NCI-H187 (cell line): ENCODE measurements at places on chromosomes 16 and 17.
A peak's percentile ranks its signal among the peaks of the same experiment; 100 is the strongest.

DNA sequence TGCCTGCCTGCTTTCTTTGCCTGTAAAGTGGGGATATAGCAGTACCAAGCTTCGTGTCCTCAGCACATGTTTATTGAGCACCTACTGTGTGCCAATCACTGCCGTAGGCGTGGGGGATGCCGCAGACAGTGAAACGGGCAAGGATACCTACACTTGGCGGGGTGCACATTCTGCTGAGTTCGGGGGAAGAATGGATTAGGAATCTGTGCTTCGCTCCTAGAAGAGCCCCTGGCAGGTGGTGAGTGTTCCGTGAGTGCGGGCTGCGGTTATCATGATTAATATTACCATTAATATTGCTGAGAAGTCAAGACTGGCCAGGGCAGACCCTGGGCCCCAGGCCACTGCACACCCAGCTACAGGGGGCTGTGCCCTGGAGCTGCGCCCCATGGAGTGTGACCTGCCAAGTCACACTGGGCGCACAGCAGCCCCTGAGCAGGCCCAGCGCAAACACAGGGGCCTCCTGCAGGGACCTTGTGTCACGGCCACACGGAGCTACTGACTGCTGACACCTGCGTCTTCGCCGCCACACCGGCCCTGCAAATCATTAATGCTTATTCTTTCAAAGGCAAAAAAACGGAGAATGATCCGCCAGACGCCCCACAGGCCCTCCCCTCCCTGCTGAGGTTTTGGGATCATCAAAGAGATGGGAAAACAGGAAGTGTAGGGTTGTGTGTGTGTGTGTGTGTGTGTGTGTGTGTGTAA lies 213.4 kb upstream of the GSE1 start:
- DNase-seq = no peak

DNA sequence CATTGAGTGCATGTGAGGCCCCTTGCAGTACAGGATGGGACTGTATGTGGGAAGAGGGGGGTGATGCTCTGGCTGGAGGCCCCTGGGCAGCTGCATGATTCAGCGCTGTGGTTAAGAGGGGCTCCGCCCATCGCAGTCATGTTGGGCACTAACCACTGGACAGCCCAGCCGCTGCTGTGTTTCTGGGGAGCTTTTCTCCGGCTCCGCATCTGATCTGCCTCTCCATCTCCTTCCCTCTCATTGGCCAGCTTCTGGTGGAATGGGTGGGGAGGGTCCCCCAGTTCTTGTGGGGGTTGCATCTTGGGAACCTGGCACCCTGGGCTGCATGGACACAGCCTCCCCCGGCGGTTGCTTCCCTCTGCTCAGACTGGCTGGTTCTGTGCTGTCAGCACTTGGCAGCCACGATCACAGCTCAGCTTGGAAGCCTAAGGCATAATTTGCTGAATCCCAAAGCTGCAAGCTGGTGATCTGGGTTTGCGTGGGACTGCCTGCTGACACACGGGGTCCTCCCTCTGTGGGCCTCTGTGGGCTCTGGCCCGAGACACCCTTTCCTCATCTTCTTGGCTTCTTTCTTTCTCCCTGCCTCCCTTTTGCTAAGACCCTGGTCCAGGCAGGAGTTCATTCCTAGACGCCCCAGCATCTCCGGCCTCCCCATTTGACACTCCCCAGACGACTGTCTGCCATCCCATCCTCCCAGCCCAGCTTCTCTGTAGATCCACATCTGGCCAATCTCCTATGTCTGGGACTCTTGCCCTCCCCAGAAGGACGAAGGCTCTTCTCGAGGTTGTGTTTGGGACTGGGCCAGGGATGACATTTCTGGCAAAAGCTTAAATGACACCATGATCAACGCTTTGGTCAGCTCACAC lies 168.3 kb downstream of the SEC14L1 start:
- no peak for DNase-seq

GRCh38 chr16:82328881-82329469 lies 159.0 kb upstream of the MPHOSPH6 start:
- DNase-seq = no peak

DNA sequence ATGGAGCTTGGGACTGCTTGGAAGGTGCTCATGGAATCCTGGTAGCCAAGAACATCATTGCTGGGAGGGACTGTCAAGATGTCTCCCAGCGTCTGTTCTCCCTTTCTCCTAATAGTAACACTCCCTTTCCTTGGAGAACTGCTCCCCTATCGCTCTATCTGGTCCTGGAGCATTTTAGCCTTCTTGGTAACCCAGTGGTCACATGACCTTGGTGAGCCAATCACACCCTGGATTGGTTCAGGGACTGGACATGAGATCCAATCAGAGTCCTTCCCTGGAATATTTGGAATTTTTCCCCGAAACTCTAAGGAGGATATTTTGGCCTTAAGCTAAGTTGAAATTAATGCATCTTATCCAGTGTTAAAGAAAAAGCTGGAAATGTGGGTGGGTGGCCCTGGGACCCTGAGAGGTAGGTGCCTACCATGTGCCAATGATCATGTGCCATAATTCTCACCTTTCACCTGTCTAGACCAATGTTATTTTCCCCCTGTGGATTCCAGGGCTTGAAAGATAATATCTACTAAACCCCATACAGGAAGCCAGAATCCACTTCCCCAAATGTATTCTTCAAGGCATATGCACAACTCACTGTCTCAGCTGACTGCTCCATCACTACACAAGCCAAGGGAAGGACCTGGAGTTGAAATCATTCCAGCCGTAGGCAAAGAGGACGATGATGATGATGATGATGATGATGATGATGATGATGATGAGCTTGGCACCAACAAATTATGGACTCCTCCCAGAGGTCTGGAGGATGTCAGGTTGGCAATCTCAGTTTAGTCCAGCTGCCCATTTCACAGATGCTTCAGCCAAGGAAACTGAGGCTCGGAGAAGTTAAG lies 193.2 kb downstream of the RAB11FIP4 start:
- no peak for DNase-seq

DNA sequence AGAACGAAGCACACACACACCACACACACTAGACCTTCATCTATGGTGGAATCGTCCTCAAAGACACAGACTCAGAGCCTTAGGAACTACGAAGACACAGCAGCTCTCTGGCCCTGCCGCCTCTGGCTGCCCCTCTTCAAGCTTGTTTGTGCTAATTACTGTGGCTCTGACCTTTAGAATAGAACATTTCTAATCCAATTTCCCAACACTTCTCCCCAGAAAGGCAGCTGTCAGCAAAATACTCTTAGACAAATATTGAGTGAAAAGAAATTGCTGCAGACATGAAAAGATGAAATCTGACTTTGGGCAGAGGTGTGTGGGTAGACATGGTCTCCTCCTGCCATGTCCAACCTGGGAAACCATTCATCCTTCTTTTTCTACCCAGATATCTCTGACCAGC lies 152.0 kb upstream of the DNAH9 start:
- DNase-seq = no peak

DNA sequence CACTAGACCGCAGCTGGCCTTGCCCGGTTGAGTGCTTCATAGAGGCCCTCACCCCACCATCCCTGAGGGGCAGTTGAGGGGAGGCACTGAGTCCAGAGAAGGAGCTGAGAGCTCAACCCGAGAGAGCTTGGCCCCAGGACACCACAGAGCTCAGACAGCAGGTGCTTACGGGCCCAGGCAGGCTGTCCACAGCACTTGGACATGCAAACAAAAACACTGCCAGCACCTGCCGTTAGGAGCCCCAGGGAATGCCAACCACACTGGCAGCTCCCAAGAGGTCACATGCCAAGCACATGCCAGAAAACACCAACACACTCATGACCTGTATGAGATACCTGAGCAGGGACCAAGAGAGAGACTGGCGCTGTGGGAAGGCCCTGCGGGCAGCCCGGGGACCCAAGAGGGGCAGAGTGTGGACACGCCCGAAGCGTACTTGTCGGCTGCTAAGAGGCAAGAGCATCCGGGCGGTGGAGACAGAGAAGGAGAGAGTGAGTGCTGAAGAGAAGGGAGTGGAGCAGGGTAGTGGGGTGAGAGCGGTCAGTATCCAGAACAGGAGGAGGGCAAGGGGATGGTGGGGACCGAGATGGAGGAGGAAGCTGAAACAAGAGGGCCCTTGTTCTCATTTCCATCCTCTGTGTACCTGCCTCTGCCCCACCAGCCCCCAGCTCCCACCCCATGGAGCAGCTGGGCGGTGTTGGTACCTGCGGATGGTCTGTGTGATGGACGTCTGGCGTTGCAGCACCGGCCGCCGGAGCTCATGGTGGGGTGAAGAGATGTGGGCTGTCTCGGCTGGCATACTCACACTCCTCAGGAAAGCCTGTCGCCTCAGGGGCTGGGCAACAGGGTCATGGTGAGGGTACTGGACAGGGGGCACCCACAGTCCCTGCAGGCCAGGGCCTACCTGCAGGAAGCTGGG lies 8.2 kb downstream of the RHBDF1 start:
- peak; percentile 29 for DNase-seq
